ENCODE measurements at places on chromosomes 16 and 17.

- no peak for DNase-seq
Observed at GRCh38 chr17:2615882-2616281, 22.4 kb downstream of the PAFAH1B1 start.

GRCh38 chr16:82157534-82157812, 12.6 kb downstream of the MPHOSPH6 start:
- DNase-seq: no peak

DNA sequence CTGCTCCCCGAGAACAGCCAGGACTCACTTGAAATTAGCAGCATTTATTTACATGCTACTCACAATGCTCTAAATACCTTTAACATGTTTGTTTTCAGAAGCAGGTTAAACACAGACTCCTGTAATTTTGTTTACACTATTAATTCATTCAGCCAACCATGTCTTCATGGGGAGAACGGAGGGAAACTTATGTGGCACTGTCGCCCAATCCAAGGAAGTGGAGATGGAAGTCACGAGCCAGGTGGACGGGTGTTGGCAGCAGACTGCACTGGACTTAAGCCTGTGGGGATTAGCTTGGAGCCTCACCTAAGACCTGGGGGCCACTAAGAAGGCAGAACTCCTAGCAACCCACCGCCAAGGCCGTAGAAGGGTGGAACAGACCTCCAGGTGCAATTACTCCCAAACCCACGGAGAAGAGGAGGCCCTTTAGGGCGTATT, 8.8 kb upstream of the GFAP start:
- DNase-seq: no peak

DNA sequence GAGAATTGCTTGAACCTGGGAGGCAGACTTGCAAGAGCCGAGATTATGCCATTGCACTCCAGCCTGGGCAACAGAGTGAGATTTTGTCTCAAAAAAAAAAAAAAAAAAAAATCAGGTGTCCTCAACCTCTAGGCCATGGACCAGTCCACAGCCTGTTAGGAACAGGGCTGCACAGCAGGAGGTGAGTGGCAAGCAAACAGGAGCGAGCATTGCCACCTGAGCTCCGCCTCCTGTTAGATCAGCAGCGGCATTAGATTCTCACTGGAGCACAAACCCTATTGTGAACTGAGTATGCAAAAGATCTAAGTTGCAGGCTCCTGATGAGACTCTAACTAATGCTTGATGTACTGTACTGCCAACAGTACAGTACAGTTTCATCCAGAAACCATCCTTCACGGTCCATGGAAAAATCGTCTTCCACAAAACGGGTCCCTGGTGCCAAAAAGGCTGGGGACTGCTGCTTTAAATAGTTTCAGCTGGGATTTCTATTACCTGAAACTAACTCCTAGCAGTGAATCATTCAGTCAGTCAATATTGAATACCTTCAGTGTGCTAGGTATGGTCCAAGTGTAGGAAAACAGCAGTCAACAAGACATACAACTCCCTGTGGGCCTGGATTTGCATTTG, 56.3 kb upstream of the DHX40 start:
- DNase-seq: no peak

DNA sequence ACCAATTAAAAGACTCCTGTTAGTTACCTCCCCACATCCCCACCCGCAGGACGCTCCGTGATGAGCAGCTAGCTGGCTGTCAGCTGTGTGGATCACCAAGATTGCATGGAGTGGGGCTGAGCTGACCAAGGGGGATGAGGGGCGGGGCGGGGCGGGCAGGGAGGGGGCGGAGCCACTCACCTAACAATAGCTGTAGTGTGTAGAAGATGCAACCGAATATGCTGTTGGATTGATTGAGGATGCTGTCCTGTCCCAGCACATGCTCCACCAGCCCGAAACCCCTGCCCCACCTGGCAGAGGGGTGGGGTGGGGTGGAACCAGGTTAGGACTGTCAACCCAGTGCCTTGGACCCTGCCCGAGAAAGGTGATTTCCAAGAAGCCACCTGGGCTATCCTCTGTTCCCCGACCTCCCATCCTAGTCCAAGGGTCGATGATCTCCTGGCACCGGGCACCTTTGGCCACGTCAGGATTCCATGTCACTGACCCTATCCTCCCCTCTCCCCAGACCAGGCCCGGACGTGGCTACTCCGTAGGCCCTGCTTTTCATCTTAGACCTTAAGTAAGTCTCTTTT, 1.4 kb downstream of the VKORC1 start:
- DNase-seq: no peak

- peak; percentile 91 for DNase-seq
Observed at GRCh38 chr16:4350787-4351659, at the start of gene PAM16. PAM16 (minus strand) TSS chr16:4351321; CDS start chr16:4351234, 87 bp downstream.

DNA sequence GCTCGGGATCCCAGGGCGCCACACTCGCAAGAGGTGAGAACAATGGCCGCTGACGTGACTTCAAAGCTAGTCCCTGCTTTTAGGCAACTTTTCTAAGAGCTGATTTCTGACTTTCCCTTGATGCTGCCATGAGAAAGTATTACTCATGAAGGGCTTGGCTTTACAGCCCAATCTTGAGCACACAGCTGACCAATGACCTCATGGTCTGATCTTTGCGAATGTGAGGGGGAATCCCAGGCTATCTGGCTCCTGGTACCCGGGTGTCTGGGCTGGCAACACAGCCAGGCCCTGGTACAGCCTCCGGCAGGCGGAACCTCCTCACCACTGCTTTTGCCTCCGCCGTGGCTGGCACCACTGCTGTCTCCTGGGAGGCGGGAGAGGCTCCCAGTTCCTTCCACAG, 17.5 kb downstream of the NDUFAF8 start:
- DNase-seq: peak; percentile 80

- DNase-seq: no peak
Observed at GRCh38 chr16:86768228-86768791, 190.0 kb downstream of the FOXL1 start.

GRCh38 chr17:22512997-22513538, 820.7 kb downstream of the KCNJ18 start:
- DNase-seq: no peak

DNA sequence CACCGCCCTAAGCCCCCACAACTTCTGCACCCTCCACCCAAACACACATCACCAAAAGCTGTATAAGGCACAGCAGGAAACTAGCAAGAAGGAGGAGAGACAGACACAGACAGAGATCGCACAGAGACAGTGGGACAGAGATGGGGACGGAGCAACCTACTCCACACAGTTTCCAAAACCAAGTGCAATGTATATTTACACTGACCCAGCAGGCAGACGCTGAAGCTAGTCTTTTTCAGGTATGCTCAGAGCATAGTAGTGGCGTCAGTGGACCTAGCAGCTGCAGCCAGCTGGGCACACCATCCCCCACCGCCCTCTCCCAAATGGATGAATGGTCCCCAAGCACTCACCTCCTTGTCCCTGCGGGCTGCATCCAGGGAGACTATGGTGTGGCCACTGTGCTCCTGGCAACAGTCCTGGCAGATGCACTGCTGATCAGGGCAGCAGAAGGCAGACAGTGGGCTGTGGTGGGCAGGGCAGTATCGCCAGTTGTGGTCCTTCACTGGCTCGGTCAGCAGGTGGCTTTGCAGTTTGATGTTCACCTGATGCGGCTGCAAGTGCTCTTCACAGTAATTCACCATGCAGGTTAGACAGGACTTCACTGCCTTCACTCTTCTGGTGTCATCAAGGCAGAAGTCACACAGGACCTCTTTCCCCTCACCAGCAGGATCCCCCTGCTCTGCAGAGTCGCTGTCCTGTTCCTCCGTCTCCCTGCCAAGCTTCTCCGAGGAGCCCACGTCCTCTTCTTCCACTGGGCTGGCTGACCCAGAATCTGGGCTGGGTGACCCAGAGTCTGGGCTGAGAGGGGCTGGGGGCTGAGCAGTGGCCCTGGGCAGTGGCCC, 31.5 kb upstream of the FBXW10B start:
- no peak for DNase-seq
